Stomach (tissue), 19 donors: ENCODE measurements at places on chromosomes 12 and 14.

- no peak for DNase-seq
These were observed 114.5 kb downstream of the RPAP3 start for GRCh38 chr12:47591361-47591791.

GRCh38 chr14:57382283-57382682 lies 8.1 kb upstream of the NAA30 start:
- DNase-seq, result no peak

DNA sequence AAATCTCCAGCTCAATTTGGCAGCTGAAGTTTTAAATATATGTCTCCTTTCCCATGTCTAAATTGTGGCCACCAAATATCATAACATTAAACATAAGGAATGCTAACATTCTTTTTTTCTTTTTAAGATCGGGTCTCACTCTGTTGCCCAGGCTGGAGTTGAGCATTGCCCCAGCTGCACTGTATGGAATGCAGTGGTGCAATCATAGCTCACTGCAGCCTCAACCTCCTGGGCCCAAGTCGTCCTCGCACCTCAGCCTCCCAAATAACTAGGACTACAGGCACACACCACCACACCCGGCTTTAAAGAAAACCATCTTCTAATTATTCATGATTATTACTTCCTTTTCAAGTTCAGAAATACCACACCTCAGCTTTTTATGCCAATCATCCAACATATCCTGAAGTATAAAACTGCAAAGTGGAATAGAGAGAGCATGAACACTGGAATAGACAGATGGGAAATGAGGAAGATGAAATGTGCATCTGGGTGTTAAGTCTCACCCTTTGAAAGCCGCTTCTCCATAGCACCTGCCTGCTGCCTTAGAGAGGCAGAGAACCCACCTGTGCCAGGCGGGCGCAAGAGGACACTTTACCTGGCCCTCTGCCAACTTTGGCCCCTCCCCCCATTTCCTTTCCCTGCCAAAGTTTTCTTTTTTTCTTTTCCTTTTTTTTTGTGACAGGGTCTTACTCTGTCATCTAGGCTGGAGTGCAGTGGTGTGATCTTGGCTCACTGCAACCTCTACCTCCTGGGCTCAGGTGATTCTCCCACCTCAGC lies 2.8 kb upstream of the EML1 start:
- no peak for DNase-seq

- DNase-seq, result no peak
These were observed 39.3 kb downstream of the LRTM2 start for GRCh38 chr12:1859643-1860042.

DNA sequence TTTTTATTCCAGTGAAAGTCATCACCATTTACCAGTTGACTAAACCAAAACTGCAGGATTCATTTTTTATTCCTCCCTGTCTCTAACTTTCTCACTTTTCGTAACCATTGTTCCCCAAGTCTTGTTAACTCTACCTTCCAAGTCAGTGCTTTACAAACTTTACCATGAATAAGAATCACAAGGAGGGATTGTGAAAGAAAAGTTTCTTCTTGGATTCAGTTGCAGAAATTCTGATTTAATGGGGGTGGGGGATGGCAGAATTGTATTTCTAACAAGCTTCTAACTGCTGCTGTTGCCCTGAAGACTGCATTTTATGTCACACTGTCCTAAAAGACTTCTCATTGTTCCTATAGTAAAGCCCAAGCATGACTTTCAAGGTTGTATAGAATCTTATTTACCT lies 5.0 kb upstream of the RAB21 start:
- DNase-seq, result no peak

DNA sequence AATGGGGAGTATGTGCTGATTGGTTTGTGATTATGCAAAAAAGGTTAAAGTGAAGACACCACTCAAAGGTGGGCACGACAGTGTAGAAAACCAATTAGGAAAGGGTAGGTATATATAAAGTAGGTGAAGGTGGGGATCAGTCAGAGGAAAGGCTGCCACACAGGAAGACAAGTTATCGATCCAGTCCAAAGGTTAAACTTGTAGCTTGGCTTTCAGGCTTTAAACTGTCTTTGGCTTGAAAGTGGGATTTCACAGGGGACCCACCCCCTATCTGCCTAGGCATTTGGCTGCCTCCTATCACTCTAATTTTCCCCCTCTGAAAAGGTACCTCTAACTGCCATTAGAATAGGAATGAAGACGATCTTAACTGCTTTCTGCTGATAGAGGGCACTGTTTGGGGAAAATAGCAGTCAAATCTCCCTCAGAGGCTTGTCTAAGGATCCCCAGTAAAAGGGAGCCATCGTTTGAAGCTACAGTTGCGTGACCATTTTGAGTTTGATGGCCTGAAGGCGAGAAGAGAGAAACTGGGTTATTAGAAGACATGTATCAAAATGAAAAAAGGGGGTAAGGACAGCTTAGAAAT lies 250.2 kb downstream of the GPHN start:
- no peak for DNase-seq

GRCh38 chr12:750366-751191 lies 1.8 kb upstream of the WNK1 start:
- DNase-seq, result no peak

DNA sequence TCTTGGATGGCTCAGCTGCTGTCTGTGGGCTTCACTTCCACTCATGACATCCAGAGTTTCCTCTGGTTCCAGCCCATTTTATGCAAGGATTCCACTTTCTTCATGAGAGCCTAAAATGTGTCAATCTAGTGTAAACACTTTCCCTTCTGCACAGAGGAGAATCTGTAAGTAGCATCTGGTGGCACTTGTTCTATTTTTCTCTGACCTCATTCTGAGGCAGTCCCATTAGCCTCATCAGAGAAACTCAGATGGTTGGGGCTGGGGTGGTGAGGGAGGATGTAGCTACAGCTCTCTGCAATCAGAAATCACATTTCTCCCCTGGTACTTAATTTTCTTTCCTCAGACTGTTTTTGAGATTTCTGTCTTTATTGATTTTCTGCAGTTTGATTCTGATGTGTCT lies 81.6 kb downstream of the PRMT8 start:
- no peak for DNase-seq

GRCh38 chr12:56119361-56119796 lies 1.3 kb downstream of the ZC3H10 start:
- peak; percentile 95 for DNase-seq

DNA sequence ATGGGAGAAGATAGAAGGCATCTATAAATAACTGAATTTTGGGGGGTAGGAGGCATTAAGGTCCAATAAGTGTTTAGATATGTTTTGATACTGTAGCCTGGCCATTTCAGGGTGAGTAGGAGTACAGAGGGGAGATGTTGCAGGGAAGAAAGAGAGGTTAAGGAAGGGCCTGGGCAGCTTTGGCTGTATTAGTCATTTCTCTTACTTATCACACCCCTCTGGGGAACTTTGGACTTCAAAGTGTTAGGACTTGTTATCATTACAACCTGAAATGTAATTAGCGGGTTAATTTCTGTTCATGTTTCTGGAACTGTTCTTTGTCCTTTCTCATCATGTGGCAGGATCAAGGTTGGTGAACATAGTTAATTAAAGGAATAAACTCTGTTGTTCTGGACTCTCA lies 40.3 kb downstream of the SUSD6 start:
- peak; percentile 73 for DNase-seq

- DNase-seq, result no peak
These were observed 294.3 kb upstream of the RTL1 start for GRCh38 chr14:101197595-101198397.

- DNase-seq, result no peak
These were observed 253.2 kb downstream of the MDGA2 start for GRCh38 chr14:47422191-47422590.

DNA sequence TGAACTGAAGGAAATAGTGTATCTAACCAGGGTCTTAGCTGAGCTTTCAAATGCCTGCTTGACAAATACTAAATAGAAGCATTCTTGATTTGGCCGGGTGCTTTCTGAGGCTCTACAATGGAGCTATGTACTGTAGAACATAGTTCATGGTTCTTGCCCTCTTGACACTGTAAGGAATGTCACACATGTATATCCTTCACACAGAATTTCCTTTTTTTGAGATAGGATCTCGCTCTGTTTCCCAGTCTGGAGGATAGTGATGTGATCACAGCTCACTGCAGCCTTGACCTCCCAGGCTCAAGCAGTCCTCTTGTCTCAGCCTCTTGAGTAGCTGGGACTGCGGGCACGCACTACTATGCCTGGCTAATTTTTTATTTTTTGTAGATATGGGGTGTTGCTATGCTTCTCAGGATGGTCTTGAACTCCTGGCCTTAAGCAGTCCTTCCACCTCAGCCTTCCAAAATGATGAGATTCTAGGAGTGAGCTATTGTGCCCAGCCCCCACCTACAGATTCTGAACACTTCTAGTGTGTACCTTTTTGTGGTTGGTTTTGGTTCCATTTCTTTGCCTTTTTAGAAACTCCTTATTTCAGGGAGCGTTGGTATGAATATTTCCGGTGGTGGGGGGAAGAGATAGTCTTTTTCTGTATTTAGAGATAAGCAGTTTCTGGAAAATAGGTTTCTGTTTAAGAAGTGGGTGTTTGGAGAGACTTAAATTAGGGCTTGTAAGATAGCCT lies 4.2 kb downstream of the MLXIP start:
- no peak for DNase-seq

DNA sequence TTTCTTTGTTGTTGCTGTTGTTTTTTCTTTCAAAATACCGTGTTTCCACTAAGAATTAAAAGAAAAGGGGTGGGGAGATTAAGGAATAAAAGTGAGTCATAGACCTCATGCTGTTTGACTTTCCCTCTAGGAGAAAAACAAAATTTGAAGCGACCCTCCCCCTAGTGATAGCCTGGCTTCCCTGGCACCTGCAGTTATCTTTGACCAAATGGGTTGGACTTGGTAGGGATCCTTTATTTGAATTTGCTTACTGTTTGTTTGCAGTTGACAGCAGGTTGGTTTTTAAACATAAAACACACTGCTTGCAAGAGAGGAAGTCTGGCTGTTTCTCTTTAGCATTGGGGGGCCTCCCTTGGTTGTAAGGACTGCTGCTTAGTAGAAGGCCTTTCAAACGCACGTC lies 14.0 kb downstream of the OTX2 start:
- DNase-seq, result no peak

DNA sequence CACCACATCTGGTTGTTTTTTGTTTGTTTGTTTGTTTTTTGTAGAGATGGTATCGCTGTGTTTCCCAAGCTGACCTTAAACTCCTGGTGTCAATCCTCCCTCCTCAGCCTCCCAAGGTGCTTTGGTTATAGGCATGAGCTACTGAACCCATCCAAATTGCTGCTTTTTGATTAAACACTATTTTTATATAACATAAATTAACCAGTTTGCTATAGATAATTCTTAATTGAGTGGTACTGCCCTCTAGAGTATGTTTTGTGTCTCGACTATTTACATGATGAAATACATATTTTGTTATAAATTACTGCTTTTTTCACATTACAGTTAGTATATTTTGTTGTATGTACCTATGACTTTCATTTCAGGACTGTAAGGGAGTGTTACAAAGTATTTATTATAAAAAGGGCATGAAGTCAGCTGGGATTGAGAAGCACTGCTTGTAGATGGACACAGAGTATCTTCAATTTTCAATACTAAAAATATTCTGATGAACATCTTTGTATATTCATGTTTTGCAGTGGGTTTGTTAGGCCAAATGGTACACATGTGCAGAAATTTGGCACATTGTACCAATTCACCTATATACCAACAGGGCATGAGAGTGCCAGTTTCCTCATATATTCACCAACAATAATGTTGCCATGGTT lies 14.9 kb upstream of the SCAF11 start:
- no peak for DNase-seq

DNA sequence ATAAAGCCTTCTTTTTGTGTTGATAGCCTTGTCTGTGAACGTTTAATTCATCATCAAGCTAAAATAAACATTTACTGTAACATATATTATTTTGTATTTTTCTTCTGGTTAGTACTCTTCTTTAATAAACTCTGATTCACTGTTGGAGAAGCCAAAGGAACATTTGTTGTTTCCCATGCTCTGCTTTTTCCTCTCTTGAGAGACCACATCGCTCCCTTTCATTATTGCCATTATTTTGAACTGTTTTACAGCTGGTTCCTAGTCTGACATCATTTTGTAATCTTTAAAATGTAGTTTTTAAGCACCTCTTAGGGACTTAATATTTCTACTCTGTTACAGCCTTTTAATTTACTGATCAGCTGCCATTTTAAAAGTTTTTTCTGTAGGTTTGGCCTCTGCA lies 301.8 kb downstream of the NPAS3 start:
- DNase-seq, result no peak

DNA sequence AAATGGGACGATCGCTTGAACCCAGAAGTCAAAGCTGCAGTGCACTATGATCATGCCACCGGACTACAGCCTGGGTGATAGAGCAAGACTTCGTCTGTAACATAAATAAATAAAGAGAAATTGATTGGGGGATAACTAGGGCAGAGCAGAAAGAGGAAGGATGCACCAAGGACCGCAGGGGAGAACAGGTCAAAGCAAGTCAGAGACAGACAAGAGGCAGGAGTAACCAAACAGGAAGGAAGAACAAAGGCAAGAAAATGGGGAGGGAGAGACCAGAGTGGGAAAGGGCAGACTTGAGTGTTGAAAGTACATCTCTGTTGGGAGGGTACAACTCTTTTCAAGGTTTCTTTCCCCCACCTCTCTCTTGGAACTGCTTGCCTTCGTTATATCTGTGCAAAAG lies 50.8 kb upstream of the ELK3 start:
- no peak for DNase-seq

GRCh38 chr14:75854111-75854799 lies 127.5 kb downstream of the TGFB3 start:
- no peak for DNase-seq

GRCh38 chr12:53086361-53086760 lies 7.2 kb upstream of the SPRYD3 start:
- no peak for DNase-seq
